ENCODE measurements at places on chromosomes 12 and 14.

- no peak for DNase-seq
These were observed 27.9 kb downstream of the VWF start for GRCh38 chr12:6096527-6096926.

GRCh38 chr12:214003-214741, at the start of gene SLC6A12:
SLC6A12 (minus strand) TSS chr12:214157; CDS start chr12:209986, 4,171 bp downstream.
- DNase-seq = no peak

DNA sequence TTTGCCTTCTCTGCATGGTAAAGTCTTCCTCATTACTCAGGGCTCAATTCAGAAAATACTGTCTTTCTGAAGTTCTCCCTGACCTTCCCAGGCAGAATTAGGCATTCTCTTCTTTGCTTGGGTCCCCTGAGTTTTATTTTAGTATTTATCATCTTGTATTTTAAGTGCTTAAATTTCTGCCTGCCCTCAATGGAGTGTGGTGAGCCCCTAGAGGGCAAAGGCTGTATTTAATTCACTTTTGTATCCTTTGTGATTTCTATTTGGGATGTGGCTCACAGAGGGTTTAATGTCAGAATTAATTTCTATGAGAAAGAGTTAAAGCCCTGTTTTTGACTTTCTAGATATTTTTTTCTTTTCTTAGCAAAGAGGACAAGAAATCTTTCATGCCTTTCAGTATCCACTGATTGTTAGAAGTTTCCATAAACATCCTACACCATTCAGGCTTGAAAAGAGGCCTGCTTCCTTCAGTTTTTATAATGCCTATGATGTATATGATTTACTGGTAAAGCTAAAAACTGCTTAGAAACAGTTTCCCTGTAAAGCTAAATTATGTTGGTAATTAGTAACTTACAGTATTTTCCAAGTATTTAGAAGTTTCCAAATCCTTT, 55.6 kb upstream of the PTPRB start:
- no peak for DNase-seq

DNA sequence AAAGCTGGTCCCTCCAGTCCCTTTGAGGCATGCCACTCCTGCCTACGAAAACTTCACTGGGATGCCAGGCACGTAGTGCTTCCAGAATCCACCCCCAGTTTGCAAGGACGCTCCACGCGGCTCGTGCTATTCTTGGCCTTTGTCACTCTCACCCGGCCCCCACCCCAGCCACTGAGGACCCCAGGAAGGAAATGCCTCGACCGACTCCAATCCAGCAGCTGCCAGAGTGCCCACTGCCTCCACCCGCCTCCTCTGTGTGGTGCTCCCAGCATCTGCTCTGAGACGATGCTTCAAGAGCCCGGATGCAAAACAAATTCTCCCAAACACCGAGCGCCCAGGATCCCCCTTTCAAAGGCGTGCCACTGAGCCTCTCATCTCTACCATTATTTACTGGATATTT, 123.9 kb downstream of the RFLNA start:
- DNase-seq = no peak

- no peak for DNase-seq
These were observed 87.4 kb upstream of the FZD10 start for GRCh38 chr12:130074661-130075406.

- no peak for DNase-seq
These were observed 339.9 kb upstream of the RGS6 start for GRCh38 chr14:71592361-71592760.

DNA sequence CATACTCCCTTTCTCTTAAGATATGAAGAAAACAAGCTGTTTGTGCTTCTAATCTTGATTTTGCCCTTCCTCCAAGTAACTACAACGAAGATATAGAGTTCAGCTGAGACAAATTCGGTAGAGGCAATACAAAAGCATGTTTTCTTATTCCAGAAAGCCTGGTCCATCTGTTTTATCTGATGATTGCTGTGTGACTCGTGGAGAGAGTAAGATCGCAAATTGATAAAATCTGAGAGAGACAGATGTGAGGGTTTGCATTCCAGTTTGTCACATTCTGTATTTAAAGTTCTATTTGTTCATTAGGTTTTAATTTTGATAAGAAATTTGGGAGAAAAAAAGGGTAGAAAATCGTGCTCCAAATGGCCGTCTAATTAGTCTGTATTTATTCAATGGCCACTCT, 192.1 kb downstream of the CPNE8 start:
- DNase-seq = no peak

- no peak for DNase-seq
These were observed 290.9 kb downstream of the BTG1 start for GRCh38 chr12:91854725-91855124.

- DNase-seq = no peak
These were observed 55.7 kb downstream of the VRK1 start for GRCh38 chr14:96852823-96853422.

- DNase-seq = no peak
These were observed 119.0 kb upstream of the SLC38A2 start for GRCh38 chr12:46491548-46491947.

- DNase-seq = no peak
These were observed 176.9 kb upstream of the HIF1A start for GRCh38 chr14:61518403-61518802.

- DNase-seq = no peak
These were observed 63.9 kb downstream of the NUAK1 start for GRCh38 chr12:106074706-106075392.

DNA sequence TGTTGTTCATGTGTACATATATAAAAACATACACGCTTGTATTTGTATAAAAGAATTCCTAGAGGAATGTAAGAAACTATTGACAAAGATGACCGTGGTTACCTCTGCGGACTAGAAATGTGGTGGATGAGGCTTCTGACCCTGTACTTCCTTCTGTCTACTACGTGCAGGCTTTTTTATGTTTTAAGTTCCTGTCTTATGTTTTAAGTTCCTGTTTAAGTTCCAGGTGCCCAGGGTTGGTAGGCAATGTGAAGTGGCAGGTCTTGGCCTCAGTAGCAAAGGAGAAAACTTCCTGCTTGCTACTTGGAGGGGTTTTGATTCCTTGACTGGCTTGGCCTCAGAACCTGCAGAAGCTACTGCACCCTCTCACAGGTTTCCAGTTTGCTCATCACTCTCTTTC, 11.6 kb downstream of the POMT2 start:
- DNase-seq = no peak

DNA sequence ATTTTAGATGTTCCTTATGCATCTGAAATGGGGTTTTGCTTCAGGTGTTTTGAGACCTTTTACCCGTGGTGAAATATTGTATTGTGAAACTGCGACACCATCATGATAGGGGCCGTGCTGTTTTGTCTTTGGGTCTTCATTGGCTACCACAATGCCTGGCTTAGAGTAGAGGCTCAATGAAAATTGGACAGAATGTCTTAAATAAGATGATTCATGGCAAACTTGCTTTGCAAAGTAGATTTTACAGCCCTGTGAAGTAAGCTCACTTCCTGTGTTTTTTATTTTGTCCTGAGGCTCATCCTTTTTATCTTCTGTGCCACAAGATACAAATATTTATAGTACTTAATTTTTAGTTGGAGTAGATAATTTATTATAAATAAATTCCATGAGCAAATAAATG, 111.3 kb upstream of the FRMD6 start:
- no peak for DNase-seq

- no peak for DNase-seq
These were observed 20.7 kb upstream of the PLD4 start for GRCh38 chr14:104903990-104904389.

DNA sequence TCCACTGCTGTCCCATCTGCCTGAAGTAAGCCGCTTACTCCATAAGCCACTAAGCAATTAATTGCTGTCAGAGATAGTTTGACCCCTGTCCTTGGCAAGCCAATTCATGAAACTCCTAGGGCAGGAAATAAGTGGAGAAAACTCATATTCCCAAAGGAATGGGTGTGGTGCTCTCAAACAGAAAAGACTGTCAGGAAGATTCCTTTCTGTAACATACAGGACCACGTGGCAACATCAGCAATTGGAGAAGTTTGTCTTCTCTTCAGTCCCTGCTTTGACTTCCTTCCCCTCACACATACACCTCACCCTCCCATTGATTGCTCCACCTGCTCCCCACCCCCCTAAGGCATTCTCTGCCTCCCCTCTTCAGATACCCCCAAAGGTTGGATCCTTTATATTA, 36.2 kb upstream of the MDM1 start:
- no peak for DNase-seq

GRCh38 chr12:96240656-96241055, 46.5 kb downstream of the ELK3 start:
- DNase-seq = no peak

DNA sequence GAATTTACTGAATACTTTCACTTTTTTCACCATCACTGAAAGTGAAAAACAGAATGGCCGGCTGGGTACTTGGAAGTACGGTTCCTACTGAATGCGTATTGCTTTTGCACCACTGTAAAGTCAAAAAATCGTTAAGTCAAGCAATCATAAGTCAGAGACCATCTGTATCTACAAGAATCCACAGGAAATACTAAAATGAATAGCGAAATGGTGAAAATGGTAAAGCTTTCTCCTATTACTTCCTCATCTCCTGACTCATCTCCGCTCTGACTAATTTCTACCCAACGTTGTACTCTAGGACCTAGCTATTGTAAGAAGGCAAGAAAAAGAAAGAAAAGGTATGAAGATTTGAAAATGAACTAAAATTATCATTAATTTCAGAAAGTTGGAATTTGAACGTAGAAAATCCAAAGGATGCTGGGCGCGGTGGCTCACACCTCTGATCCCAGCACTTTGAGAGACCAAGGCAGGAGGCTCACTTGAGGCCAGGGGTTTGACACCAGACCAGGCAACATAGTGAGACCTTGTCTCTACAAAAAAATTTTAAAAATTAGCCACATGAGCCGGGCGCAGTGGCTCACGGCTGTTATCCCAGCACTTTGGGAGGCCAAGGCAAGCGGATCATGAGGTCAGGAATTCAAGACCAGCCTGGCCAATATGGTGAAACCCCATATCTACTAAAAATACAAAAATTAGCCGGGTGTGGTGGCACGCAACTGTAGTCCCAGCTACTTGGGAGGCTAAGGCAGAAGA, 5.3 kb upstream of the CDCA4 start:
- no peak for DNase-seq

GRCh38 chr12:82745063-82745674, 58.5 kb downstream of the TMTC2 start:
- no peak for DNase-seq

Data from activated CD4-positive, alpha-beta T cell treated with anti-CD3 and anti-CD28 coated beads, Interleukin-2, amount 50 U/mL, for 24 hours (primary cell).